ENCODE measurements at places on chromosomes 12 and 14.

- ATAC-seq = no peak
Measured at GRCh38 chr12:23415180-23415579, 534.3 kb downstream of the SOX5 start.

- no peak for ATAC-seq
Measured at GRCh38 chr12:88633312-88633711, 53.0 kb upstream of the KITLG start.

DNA sequence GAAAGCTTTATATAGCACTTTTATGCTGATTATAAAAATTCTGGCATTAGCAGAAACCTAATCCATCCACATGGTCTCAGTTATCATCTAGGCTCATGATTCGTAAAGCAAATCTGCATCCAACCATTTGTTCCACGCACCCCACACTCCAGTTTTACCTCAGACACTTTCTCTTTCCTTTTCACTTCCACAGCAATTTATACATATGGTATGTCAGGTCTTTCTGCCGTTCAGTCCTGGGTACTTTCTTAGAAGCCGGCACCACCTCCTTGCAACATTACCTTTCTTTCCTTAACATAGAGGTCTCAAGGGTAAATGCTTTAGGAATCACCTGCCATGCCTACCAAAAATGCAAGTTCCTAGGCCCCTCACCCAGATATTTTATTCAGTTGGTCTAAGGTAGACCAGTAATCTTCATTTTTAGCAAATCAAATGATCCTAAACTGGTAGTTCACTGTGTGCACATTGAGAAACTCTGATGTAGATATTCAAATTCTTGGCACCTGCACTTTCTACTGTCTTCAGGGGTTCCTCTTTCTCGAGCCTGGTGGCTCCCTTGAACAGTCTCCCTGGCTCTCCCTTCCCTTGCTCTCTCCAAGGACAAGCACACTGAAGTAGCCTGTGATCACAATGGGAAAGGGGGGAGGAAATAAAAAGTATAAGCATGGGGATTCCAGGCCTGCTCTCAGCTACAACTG, 2.8 kb upstream of the KRAS start:
- no peak for ATAC-seq

DNA sequence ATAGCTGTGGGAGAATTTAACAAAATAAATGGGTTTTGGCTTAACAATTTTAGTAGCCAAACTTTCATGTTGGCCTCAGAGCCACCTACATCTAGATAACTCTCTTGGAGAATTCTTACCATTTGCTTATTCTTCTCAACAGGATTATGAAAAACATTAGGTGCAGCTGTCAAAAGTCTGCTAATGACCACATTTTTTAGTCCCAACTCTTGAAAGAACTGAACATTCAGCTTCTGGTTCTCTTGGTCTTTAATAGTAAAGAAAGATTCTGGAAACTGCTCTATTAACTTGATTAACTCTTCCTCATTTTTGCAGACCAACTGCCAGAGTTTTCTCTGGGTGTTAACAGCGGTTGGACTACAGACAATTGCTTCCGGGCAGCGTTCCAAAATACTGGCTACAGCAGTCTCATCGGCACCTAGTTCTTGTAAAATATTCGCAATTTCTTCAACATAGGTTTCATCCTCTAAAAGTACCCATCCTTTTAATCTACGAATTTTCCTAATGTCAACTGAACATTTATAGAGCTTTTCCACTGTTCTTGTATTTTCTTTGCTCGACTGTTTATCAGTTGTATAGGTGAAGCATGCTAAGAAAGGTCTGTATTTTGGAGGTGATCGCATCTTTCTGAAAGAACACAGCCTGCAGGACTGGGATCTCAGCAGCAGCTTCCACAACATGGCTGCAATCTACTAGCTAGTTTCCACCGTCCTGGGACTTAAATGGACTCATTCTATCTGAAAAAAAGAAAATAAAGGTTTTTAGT, 8.7 kb downstream of the MTERF2 start:
- no peak for ATAC-seq

DNA sequence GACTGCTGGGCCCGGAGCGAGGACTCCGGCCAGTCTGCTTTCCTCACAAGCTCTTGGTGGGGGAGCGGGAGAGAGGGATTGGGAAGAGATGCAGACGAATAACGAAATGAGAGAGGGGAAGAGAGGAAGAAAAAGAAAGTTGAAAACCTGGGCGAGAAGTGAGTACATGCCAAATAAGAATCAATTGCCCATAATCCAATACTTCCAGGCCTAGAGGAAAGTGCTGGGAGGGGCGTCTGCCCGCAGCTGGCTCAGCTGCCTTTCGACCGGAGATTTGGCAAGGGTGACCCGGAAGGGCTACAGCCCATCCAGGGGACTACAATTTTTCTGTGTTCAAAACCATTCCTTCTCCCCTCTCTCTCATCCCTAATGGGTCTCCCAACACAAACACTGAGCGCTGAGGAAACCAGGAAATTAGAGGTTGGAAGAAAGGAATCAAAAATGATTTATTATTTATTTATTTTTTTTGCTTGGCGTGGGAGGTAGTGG, 4.9 kb downstream of the NKX2-1 start:
- no peak for ATAC-seq

Data from activated T-helper 17 cell treated with anti-CD3 and anti-CD28 coated beads, Interleukin-2, amount 50 U/mL, for 72 hours (primary cell).